GM23248 (cell line): ENCODE measurements at places on chromosomes 1 and 21.

- peak; percentile 55 for DNase-seq
These were observed 901 bp upstream of the RXFP4 start for GRCh38 chr1:155940482-155940992.

DNA sequence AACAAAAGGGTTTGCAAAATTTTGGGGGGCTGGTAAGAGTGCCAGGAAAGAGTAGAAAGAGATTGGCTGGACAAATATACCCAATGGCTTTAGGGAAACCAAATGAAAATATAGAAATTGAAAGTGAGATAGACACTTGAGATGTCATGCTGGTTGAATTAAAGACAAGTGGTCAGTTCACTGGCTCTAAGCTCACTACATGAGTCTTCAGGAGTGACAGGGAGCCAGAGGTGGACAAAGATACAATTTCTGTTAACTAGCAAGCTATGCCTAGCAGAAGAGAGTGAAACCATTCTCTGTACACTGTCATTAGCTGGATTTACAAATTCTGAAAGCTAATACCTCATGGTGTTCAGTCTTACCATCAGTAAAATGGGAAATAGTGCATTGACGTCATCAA lies 82.5 kb downstream of the TBX15 start:
- no peak for DNase-seq

GRCh38 chr1:167110586-167110985 lies 16.7 kb downstream of the STYXL2 start:
- DNase-seq = no peak

DNA sequence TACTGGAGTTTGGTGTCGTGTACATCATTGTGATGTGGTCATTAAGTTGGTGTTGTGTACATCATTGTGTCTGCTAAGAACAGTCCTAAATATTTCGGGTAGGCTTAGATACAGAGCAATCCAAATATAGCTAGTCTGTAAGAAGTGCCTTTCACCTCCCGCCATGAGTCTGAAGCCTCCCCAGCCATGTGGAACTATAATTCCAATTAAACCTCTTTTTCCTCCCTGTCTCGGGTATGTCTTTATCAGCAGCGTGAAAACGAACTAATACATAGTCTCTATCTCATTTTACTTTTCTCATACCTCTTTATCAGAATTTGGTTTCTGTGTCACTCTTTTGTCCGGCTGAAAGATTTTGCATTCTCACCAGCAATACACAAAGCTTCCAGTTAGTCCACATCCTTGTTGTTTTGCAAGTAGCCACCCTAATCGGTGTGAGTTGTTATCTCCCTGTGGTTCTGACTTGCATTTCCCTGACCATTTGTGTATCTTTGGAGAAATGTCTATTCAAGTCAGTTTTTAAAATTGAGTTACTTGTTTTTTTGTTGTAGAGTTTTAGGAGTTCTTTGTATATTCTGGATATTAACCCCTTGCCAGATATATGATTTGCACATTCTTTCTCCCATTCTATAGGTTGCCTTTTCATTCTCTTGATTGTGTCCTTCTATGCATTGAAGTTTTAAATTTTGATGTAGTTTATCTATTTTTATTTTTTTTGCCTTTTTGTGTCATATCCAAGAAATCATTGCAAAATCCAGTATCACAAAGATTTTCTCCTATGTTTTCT lies 56.5 kb downstream of the FNBP1L start:
- DNase-seq = no peak

DNA sequence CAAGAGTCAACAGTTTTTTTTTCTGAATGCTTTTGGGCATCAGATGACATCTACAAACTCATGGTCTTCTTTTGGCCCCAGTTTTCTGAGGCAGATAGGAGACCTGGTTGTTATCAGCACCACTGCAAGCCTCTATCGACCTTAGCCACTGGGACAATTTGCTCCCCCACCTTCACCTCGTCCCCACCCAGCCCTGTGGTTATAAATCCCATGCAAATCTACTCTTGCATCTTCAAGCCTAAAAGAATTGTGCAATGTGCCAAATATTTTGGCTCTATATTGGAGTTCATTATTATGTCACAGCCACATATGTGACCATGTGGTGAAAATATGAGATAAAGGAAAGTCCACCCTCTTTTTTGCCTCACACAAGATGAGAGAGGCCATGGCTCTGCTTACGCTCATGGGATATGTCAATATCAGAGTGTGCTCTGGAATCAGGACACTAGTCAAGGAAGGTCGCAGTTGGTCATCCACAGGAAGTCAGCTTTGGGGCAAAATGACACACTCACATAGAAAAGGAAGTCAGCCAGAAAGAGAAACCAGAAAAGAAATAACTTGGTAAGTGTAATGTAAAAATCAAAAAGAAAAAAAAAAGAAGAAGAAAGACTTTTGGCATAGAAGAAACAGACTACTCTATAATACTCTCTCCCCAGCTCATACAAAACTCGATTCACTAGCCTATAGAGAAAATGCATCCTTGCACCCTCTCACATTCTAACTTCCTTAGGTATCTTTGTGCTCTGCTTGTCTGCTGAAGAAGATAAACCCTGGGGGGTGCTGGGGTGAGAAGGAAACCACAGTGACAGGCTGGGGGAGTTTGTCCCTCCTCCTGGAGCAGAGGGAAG lies 21.2 kb downstream of the SLC30A10 start:
- no peak for DNase-seq

- no peak for DNase-seq
These were observed 4.7 kb downstream of the RGS8 start for GRCh38 chr1:182679684-182680083.

GRCh38 chr1:65323246-65323645 lies 13.9 kb downstream of the DNAJC6 start:
- no peak for DNase-seq

DNA sequence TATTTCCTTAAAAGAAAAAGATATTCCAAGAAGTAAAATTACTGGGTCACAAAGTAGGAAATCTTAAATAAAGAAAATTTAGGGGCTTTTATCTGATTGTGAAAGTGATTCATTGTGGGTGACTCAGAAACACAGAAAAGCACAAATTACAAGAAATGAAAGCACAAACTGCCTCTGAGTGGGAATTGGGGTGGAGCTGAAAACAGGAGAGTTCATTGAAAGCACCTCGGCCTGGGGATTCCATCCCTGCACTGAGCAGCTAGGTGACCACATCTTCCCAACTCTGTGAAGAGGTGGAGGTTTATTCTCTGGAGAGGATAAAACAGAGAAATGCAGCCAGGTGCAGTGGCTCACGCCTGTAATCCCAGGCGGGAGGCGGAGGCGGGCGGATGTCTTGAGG lies 7.4 kb downstream of the GJA4 start:
- DNase-seq = peak; percentile 64

- no peak for DNase-seq
These were observed 1532.1 kb upstream of the TPTE start for GRCh38 chr21:8989261-8989711.

GRCh38 chr1:181482521-181483284 lies 614 bp upstream of the CACNA1E start:
- DNase-seq = peak; percentile 53

- DNase-seq = peak; percentile 0
These were observed 5.2 kb upstream of the NGF start for GRCh38 chr1:115343200-115343737.
